ENCODE measurements at places on chromosomes 4 and X. TPM values are rescaled to one million over a fixed set of nuclear protein-coding genes. Genes with fewer than 3 reads are reported as not detected.

DNA sequence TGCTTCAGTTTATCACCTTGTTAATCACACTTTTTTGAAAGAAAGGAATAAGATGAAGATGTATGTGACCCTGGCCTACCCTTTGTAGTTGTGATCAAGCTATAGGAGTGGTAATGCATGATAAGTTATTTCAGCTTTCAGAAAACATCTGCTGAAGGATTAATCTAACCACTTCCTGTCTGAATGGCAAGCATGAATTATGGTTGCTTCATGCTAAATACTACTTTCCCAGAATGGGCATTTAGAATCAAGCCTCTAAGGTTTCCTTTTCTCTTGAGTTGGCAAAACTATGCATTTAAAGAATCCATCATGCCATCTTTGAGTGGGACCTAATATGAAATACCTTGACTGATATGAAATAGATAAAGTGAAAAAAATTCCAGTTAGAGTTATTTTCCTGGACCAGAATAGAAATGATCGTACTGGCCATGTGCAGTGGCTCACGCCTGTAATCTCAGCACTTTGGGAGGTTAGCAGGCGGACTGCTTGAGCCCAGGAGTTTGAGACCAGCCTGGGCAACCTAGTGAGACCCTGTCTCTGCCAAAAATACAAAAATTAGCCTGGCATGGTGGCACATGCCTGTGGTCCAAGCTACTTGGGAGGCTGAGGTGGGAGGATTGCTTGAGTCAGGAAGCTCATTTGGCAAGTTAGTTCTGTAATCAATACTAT is 59.1 kb downstream of the ANXA3 start:
- no peaks in the 10 kb centered on the region for H3K4me1 ChIP-seq
- no peak for DNase-seq

Gene UCP1
- 0.28 TPM for total RNA-seq

Gene ITIH6
- total RNA-seq = 0.03 TPM

GRCh38 chr4:113472864-113473263 is 288.7 kb downstream of the CAMK2D start:
- H3K27me3 ChIP-seq = no peaks in the 10 kb centered on the region
- H3K4me3 ChIP-seq = no peak overlapping the region
- H3K27ac ChIP-seq = no peak overlapping the region
- no peaks in the 10 kb centered on the region for H3K36me3 ChIP-seq
- DNase-seq = no peak
- H3K4me1 ChIP-seq = peaks cover 9% of the 10 kb centered on the region

Gene RTL5
- 1.9 TPM for total RNA-seq

Gene BEND4
- total RNA-seq = 9.6 TPM

DNA sequence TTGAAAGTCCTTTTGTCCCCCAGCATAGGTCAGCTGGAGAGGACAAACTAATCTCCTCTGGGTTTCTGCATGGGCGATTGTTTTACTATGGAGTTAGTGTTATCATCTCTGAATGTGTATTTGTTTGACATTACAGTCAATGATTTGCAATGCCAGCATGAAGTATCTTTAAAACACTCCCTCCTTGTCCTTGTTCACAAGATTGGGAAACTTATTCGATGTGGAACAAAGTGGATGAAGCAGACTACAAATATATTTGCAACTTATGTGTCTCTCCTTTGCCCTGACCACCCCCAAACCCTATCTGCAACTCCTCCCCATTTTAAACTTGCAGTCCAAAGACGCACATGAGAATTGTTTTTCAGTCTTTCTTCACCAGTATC is 1.5 kb upstream of the PITX2 start:
- H3K4me1 ChIP-seq = peaks cover 32% of the 10 kb centered on the region
- H3K36me3 ChIP-seq = no peaks in the 10 kb centered on the region
- no peak overlapping the region for H3K27ac ChIP-seq
- H3K27me3 ChIP-seq = peaks cover 100% of the 10 kb centered on the region
- no peak overlapping the region for H3K4me3 ChIP-seq
- no peak for DNase-seq

Gene PLAC1
- not detected for total RNA-seq

- peaks cover 5% of the 10 kb centered on the region for H3K36me3 ChIP-seq
- peaks cover 21% of the 10 kb centered on the region for H3K4me1 ChIP-seq
- no peaks in the 10 kb centered on the region for H3K27me3 ChIP-seq
- DNase-seq = no peak
- no peak overlapping the region for H3K4me3 ChIP-seq
- no peak overlapping the region for H3K27ac ChIP-seq
Observed at GRCh38 chr4:176323511-176324160, 3.9 kb downstream of the SPCS3 start.

GRCh38 chr4:99945718-99946355 is 581 bp downstream of the DNAJB14 start:
- H3K4me3 ChIP-seq = peak overlapping the region; percentile 92
- H3K4me1 ChIP-seq = peaks cover 26% of the 10 kb centered on the region
- peak overlapping the region; percentile 93 for H3K27ac ChIP-seq
- no peak for DNase-seq

Gene PLK4
- total RNA-seq = 83.9 TPM

DNA sequence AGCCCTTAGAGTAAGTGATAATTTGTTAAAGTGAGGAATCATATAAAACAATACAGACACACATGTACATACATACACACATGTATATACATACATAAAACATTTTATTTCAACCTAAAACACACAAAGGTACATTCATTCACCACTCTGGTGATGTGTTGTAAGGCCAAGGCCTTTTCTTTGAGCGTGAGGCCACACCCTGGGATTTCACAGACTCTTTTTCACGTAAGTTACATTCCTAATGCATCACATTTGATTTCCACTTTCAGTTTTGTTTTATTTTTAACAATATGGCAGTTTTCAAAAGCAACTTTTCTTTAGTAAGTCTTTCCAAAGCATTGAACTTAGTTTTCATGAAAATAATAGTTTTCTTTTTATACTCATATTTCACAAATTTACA is 170.7 kb downstream of the COL4A6 start:
- no peak for DNase-seq
- no peak overlapping the region for H3K4me3 ChIP-seq
- no peaks in the 10 kb centered on the region for H3K27me3 ChIP-seq
- no peak overlapping the region for H3K27ac ChIP-seq

Gene SLC10A6
- total RNA-seq = not detected

Gene MANBA
- 53.4 TPM for total RNA-seq

Gene SLC16A2
- total RNA-seq = 12.6 TPM

DNA sequence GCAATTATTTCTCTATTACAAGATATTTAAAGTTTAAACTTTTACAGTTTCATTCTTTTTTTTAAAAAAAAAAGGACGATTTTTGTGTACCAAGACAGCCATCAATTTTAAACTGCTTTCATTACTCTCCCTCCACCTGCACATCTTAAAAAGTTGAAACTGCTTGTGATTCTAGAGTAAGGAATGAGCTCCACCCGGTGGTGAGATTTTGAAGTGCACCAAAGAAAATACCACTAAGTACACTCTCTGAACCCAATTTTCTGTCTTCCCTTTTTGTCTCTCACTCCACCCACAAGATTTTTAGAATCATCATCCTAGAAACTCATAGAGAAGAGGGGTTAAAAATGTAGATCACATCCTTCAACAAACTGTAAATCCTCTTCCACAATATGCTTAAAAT is 91.3 kb upstream of the WDR44 start:
- peak; percentile 60 for DNase-seq
- H3K4me3 ChIP-seq = no peak overlapping the region
- no peaks in the 10 kb centered on the region for H3K4me1 ChIP-seq
- H3K27me3 ChIP-seq = no peaks in the 10 kb centered on the region
- H3K36me3 ChIP-seq = no peaks in the 10 kb centered on the region

- DNase-seq = no peak
- H3K36me3 ChIP-seq = no peaks in the 10 kb centered on the region
- H3K4me3 ChIP-seq = no peak overlapping the region
Observed at GRCh38 chr4:40710484-40711254, 39.1 kb upstream of the NSUN7 start.

DNA sequence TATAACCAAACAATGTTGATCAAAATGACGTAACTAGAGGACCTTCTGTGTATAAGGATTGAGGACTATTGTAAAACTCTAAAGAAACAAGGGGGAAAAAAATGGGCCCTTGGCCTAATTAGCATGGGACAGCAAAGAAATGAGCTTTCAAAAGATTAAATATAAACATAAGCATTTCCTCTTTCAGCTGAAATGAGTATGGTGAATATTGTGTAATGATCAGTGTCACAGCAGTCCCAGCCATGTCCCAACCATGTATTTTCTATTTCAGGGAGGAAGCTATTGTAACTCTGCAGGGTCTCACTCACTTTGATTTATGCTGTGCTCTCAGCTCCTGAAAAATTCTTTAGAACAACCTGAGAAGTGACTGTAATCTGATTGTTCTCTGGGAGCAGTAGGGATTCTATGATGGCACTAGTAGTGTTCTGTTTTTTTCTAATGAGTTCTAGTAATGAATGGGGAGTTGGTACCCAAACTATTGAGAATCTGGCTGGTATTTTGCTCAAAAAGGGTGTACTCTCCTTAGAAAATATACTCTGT is 25.8 kb downstream of the ANXA10 start:
- no peaks in the 10 kb centered on the region for H3K27me3 ChIP-seq
- no peaks in the 10 kb centered on the region for H3K36me3 ChIP-seq
- no peak overlapping the region for H3K27ac ChIP-seq
- H3K4me1 ChIP-seq = no peaks in the 10 kb centered on the region
- H3K4me3 ChIP-seq = no peak overlapping the region

Gene MAGED4B
- 98.9 TPM for total RNA-seq

DNA sequence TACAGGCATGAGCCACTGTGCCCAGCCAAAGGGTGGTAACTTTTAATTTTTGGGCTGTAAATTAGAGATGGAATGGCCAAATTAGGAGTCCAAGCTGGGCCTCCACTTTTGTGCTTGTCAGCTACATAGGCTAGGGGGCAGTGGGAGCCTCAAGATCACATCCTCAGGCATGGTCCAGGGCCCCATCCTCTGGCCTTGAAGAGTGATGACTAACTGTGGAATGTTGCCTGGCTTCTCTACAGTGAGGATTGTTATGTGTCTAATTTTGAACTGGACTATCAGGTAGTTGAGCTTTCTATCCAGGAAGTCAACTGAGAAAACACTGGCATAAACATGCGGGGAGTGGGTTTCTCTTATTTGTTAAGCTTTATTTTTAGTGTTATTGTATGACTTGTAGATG is 33.0 kb downstream of the CCNG2 start:
- DNase-seq = no peak
- peaks cover 40% of the 10 kb centered on the region for H3K4me1 ChIP-seq
- peaks cover 15% of the 10 kb centered on the region for H3K27me3 ChIP-seq

- H3K4me1 ChIP-seq = no peaks in the 10 kb centered on the region
- no peaks in the 10 kb centered on the region for H3K27me3 ChIP-seq
- no peak for DNase-seq
Observed at GRCh38 chrX:35046660-35047296, 104.2 kb downstream of the FAM47B start.

DNA sequence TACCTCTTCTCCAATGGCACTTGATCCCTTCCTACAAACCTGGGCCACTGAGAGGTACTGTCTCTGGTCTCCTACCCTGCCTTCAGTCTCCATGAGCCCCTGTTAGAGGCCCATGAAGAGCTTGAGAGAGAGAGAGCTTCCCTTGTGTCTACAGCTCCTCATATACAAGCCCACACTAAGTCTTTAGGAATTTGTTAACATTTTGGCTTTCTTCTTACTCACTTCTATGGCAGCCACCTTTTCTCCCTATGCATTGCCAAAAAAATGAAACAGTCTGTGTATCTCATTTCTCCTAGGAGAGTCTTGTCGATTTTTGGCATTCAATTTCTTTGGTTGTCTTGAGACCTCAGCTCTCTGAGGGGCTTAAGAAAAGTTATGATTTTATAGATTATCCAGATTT is 90.9 kb upstream of the LNX1 start:
- no peaks in the 10 kb centered on the region for H3K4me1 ChIP-seq
- H3K27ac ChIP-seq = no peak overlapping the region
- H3K36me3 ChIP-seq = no peaks in the 10 kb centered on the region
- H3K4me3 ChIP-seq = no peak overlapping the region

DNA sequence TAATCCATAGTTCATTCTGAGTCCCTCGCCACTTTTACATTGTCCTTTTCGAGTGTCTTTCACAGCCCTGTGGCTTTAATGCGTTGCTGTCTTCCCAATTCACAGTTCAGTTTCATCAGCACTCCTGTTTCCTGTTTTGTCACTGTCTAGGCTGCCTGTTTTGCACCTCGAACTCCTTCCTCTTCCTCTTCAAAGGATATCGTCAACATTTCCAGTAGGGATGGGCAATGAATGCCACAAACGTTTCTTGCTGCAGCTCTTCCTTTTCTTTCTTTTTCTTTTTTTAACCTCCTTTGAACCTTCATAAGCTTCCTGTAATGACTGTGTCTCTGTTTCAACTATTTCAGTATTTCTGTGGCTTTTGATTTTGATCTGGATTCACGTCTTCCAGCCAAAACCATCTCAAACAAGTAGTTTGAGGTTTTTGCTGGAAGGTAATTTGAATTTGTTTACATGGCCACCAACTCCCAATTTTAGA is 105.4 kb downstream of the ANXA3 start:
- no peak overlapping the region for H3K27ac ChIP-seq
- H3K4me3 ChIP-seq = no peak overlapping the region
- no peak for DNase-seq
- H3K4me1 ChIP-seq = peaks cover 7% of the 10 kb centered on the region
- no peaks in the 10 kb centered on the region for H3K36me3 ChIP-seq

- no peak overlapping the region for H3K4me3 ChIP-seq
- H3K27ac ChIP-seq = no peak overlapping the region
- H3K27me3 ChIP-seq = no peaks in the 10 kb centered on the region
Observed at GRCh38 chr4:159374749-159375530, 272.1 kb downstream of the RAPGEF2 start.

DNA sequence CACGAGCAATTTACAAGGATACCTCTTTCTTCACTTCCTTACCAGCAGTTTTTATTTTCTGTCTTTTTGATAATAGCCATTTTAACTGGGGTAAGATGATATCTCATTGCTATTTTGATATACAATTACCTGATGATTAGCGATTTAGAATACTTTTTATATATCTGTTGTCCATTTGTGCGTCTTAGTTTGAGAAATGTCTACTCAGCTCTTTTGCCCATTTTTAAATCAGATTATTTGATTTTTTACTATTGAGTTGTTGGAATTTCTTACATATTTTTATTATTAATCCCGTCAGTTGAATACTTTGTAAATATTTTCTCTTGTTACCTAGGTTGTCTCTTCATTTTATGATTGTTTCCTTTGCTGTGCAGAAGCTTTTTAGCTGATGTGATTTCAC is 1.5 kb upstream of the SPIN2A start:
- no peaks in the 10 kb centered on the region for H3K36me3 ChIP-seq
- no peak for DNase-seq
- H3K4me3 ChIP-seq = no peak overlapping the region
- no peaks in the 10 kb centered on the region for H3K27me3 ChIP-seq

GRCh38 chr4:162461952-162462351 is 298.2 kb upstream of the FSTL5 start:
- DNase-seq = no peak
- H3K4me1 ChIP-seq = no peaks in the 10 kb centered on the region
- no peaks in the 10 kb centered on the region for H3K36me3 ChIP-seq
- H3K27ac ChIP-seq = no peak overlapping the region
- no peak overlapping the region for H3K4me3 ChIP-seq

GRCh38 chrX:12984603-12985319 is 9.9 kb downstream of the TMSB4X start:
- H3K4me1 ChIP-seq = peaks cover 3% of the 10 kb centered on the region
- H3K36me3 ChIP-seq = no peaks in the 10 kb centered on the region
- H3K27ac ChIP-seq = no peak overlapping the region
- no peaks in the 10 kb centered on the region for H3K27me3 ChIP-seq
